ENCODE measurements at places on chromosomes 1 and 21.
A peak's percentile ranks its signal among the peaks of the same experiment; 100 is the strongest.

DNA sequence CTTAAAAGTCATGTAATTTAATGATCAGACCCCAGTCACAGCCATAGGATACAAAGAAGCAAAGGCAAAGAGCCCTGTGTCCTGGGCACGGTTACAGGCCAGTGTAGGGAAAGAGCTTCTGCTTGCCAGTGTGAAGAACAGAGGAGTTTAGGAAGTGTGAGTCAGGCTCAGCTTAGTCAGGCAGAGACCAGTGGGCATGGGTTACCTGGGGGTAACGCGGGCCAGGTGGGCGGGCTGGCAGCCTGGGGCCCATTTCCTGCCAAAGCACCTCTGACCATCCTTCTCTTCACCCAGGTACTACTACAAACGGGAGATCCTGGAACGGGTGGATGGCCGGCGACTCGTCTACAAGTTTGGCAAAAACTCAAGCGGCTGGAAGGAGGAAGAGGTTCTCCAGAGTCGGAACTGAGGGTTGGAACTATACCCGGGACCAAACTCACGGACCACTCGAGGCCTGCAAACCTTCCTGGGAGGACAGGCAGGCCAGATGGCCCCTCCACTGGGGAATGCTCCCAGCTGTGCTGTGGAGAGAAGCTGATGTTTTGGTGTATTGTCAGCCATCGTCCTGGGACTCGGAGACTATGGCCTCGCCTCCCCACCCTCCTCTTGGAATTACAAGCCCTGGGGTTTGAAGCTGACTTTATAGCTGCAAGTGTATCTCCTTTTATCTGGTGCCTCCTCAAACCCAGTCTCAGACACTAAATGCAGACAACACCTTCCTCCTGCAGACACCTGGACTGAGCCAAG lies 4.7 kb downstream of the ELF3 start:
- DNase-seq = no peak

DNA sequence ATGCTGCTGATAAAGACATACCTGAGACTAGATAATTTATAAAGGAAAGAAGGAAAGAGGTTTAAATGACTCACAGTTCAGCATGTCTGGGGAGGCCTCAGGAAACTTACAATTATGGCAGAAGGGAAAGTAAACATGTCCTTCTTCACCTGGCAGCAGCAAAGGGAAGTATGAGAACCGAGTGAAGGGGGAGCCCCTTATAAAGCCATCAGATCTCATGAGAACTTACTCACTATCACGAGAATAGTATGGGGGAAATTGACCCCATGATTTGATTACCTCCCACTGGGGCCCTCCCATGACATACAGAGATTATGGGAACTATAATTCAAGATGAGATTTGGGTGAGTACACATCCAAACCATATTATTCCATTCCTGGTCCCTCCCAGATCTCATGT lies 154.4 kb downstream of the FASLG start:
- DNase-seq = no peak

- DNase-seq = no peak
These were observed 71.3 kb upstream of the PRDX6 start for GRCh38 chr1:173405834-173406233.

DNA sequence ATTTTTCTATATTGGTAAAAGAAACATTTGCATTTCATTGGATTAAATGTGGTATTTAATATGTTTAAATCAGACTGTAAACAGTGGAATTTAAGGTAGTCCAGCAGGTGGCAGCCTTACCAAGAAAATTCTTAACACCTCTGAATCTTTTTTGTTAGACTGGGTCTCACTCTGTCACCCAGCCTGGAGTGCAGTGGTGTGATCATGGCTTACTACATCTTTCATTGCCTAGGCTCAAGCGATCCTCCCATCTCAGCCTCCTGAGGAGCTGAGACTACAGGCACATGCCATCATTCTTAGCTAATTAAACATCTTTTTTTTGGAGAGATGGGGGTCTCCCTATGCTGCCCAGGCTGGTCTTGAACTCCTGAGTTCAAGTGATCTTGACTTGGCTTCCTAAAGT lies 98.8 kb downstream of the RABGAP1L start:
- no peak for DNase-seq

GRCh38 chr1:98478121-98478520 lies 183.4 kb upstream of the SNX7 start:
- no peak for DNase-seq

GRCh38 chr1:226823643-226824042 lies 46.8 kb upstream of the PSEN2 start:
- no peak for DNase-seq

DNA sequence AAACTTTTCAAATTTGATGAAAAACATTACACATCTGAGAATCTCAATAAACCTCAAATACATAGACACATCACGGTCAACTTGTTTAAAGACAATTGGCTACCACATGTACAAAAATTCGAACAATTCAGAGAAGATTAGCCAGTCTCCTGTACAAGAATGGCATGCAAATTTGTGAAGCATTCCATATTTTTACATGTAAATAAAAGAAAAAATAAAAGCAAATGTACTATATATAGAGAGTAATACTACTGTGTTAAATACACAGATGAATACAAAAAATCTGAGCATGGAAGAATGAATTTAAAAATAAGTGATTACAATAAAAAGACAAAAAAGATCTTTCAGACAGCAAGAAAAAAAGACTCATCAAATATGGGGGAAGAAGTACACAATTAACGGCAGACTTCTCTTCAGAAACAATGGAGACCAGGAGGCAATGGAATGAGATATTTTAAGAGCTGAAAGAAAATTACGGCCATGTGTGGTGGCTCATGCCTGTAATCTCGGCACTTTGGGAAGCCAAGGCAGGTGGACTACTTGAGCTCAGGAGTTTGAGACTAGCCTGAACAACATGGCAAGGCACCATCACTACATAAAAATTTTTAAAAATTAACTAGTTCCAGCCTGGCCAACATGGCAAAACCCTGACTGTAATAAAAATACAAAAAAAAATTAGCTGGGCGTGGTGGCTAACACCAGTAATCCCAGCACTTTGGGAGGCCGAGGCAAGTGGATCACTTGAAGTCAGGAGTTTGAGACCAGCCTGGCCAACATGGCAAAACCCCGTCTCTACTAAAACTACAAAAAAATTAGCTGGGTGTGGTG lies 23.2 kb downstream of the HAX1 start:
- DNase-seq = no peak

DNA sequence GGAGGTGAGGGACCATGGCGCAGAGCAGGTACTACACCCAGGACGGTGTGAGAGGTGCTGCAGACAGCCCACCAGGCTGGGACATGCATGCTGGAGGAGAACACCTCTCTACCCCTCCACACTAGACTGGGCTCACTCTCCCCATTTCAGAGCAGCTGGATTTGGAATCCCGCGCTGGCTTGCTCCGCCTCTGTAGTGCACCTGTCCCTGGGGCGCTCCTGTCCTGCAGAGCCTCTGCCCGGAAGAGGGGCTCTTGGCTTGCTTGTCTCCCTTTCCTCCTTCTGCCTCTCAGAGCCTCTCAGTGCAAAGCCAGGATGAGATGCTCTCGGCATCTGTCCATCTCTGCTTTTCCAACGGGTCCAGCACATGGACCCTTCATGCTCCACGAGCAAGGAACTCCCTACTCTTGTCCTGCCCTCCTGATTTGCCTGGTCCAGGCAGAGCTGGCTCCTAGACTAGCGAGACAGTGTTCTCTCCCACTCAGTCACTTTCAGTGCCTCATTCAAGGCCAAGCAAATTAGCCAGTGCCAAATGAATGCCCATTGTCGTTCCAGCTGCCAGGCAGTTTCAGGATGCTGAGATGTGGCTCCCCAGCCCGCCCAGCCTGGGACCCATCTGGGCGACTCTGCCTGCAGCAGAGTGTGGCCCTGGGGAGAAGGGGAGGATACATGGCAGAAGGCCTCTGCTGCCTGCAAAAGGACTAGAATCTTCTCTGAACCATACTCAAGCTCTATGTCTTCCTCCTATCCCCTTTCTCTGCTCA lies 33.7 kb downstream of the CDCA8 start:
- peak; percentile 67 for DNase-seq

DNA sequence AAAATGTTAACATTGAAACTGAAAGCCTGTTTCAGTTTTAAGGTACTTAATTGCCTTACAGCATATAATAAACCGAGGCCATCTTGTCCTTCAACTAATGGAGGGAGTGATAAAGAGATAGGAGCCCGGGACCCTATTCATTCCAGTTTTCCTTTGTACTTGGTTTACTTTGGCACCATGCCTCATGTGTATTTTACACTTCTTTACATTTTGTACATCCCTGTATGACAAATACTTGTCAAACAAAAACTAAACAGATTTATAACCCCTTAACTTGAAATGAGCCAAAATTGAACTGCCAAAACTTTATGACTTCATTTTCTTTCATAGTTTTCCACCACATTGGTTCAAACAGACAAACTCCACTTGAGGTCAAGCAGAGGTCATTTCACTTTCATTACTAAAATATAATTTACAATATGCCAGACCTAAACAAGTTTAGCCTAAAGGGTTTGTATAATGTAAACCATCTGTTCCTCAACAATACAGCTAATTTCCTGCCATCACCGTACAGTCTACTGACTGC lies 30.9 kb upstream of the UBE2U start:
- no peak for DNase-seq

- DNase-seq = no peak
These were observed 1.0 kb downstream of the PRDX6 start for GRCh38 chr1:173478094-173478674.

DNA sequence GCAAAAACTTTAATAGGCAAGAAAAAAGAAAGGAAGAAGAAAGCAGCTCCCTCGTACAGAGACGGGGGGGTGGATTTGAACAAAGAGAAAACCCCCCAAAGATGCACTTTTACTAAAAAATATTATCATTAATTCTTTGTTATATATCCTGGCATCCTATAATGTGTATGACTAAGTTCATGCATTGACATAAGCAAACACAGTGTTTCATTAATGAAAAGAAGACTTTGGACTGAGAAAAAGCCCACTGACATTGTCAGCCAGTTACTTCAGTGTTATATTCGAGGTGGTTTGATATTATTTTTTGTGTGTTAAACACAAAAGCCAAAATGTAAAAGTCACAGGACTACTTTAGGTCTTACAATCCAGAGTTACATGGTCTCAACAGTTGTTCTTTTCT lies 110.1 kb upstream of the DPYD start:
- no peak for DNase-seq

- DNase-seq = no peak
These were observed 16.3 kb downstream of the BATF3 start for GRCh38 chr1:212683357-212683722.

DNA sequence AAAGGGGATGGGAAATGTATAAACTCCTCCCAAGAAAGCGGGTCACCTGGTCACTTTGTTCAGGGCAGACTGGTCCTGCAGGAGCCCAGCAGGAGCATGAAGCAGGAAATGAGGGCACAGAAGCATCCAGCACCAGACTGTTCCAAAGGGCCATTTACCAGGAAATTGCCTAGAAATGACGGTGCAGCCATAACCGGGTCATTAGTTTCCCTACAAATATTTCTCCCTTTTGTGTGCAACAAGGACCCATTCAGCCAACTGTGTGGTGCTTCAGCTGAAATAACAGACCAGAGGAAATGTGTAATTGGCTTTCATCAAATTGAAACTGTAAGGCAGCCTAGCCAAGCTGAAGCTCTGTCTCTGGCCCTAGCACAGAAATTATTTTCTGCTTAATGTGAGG lies 7.6 kb upstream of the CTTNBP2NL start:
- no peak for DNase-seq

DNA sequence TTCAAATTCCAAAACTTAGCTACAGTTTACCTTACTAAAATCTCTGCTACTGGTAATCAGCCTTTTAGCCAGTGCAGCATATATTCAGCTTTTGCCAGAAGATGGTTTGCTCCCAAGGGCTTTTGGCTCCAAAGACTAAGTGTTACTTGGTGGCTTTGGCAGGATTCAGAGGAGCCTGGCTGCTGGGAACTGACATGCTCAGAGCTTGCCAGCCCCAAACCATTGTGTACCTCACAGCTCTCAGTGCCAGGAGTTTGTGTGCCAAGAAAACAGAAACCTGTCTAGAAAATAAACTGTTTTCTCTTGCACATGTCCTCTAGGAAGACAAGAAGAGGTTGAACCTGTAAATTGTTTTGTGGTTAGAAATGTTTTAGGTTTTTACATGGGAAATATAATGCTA lies 315.9 kb downstream of the ST6GALNAC3 start:
- DNase-seq = peak; percentile 10

DNA sequence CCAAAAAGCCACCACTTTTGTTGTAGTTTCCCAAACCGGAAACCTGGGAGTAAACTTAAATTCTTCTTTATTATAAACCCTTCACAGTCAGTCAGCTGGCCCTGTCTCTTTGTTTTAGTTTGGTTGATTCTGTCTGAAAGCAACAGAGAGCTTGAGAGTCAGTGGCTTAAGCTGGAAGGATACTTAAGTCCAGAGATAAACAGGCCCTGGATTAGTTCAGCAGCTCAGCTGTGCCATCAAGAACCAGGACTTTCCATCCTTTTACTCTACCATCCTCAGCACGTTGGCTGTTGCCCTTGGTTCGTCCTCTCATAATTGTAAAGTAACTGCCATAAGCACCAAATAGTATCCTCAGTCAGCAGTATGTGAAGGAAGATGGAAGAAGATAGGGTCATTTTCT lies 4.5 kb downstream of the DESI2 start:
- DNase-seq = no peak

- DNase-seq = no peak
These were observed 18.2 kb downstream of the EPHB2 start for GRCh38 chr1:22728751-22729399.

DNA sequence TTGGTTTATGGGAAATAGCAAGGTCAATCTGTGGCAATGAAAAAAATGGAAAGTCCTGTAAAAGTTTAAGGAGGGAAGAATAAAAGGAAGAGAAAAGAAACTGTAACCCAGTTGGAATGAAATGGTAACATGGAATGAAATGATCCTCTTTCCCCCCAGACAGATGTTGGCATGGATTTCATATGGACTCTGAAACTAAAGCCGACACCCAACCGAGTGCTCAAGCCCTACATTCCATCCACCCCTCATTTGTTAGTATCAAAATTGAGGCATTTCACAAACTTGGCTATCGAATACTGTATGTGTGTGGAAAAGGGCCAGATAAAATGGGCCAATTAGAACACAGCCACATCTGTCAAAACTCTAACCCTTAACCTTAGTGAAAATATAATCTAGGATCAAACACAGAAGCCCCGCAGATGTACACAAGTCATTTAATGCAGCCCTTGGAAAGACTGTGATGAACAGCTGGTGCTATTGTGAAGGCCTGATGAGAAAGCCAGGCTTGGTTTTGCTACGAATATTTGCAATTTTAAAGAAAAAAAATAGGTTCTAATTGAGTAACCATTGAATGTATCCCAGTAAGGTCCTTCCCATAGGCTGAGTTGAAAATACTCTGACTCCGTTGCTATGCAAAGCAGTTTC lies 72.6 kb upstream of the RGL1 start:
- no peak for DNase-seq

Measured in hypothalamus (tissue), 51 donors.